Fibroblast of lung (primary cell): ENCODE measurements at places on chromosomes 7 and 10. TPM values are rescaled to one million over a fixed set of nuclear protein-coding genes. Genes with fewer than 3 reads are reported as not detected.
A peak's percentile ranks its signal among the peaks of the same experiment; 100 is the strongest.

Gene SLC26A4
- 0.33 and 0.51 TPM in 2 replicates for polyA plus RNA-seq

Gene EPHB6
- 1.1 and 2.9 TPM in 2 replicates for polyA plus RNA-seq

Gene AP4M1
- 19.6 and 22.1 TPM in 2 replicates for polyA plus RNA-seq

Gene PODXL
- 0.27 and 0.86 TPM in 2 replicates for polyA plus RNA-seq

Gene SPDYE2B
- polyA plus RNA-seq, result not detected in 2 replicates

Gene POLR2J2
- 1.1 and 1.4 TPM in 2 replicates for polyA plus RNA-seq

Gene WBP1L
- 33.7 and 36.8 TPM in 2 replicates for polyA plus RNA-seq

Gene PVRIG
- not detected in 2 replicates for polyA plus RNA-seq

Gene UPK3BL2
- polyA plus RNA-seq, result 1.4 and 1.9 TPM in 2 replicates

Gene ZNF503
- 3.4 and 4.9 TPM in 2 replicates for polyA plus RNA-seq

Gene NXPH1
- polyA plus RNA-seq, result not detected in 2 replicates

GRCh38 chr7:41889472-41889871, 186.6 kb upstream of the INHBA start:
- no peak for DNase-seq

DNA sequence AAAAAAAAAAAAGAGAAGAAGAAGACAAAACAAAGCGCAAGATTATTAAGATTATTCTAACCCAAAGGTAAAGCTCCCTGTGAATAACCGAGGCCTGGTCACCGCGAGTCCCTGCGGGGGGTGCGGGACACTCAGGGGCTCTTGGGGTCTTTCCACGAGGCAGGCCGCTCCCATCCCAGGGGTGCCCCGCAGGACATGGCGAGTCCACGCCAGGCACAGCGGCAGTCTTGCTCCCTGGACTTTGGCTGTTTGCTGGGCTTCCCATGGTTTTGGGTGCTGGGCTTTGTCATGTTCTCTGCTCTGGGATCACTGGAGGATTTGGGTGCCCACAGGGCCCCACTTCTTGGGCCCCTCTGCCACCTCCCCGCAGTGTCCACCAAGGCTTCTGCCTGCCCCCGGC, 137.4 kb upstream of the TCERG1L start:
- no peak for DNase-seq

DNA sequence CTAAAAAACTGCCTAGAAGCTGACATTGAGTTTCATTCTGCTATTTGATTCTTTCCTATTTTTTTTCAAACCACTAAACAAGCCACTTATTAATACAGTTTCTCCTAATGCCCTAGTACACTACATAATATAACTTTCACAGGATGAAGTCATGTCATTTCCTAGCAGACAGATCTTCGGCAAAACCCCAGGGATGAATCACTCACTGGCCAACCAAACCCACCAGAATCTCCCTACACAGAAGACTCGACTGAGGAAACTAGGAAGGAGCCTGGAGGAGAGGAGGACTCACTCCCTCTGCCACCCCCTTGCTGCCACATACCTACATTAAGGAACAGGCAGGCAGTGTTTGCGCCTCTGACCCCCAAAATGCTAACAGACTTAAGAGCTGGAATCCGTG, 33.4 kb downstream of the XPNPEP1 start:
- peak; percentile 82 for DNase-seq

GRCh38 chr10:73997461-73997786, 492 bp upstream of the VCL start:
- no peak for DNase-seq

GRCh38 chr10:77268721-77269120, 368.9 kb downstream of the KCNMA1 start:
- no peak for DNase-seq

GRCh38 chr10:63718006-63718405, 196.8 kb downstream of the REEP3 start:
- DNase-seq, result peak; percentile 18

GRCh38 chr10:35214607-35215020, 88.0 kb downstream of the CREM start:
- no peak for DNase-seq

DNA sequence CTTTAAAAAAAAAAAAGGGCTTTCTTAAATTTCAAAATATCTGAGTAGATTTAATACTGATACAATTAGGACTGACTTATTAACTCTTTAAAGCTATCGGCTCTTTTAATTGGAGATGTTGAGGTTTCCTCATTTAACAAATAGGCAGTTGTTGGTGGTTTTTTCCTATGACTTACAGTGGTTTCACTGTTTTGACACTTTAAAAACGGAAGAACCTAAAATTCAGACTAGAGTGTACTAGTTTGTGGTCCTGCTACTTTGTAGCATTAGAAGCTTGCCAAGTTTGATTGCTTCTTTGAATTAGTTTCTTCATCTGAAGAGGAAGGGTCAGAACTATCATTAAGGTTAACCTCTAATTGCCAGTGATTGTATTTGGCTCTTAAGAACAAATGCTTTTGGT, 27.7 kb downstream of the CUL1 start:
- DNase-seq, result no peak

GRCh38 chr10:34996843-34997242, 93.3 kb downstream of the CUL2 start:
- peak; percentile 31 for DNase-seq

- no peak for DNase-seq
These were observed 29.1 kb upstream of the EFCAB10 start for GRCh38 chr7:105610165-105610930.

GRCh38 chr10:74889662-74889998, 63.2 kb downstream of the KAT6B start:
- DNase-seq, result no peak

DNA sequence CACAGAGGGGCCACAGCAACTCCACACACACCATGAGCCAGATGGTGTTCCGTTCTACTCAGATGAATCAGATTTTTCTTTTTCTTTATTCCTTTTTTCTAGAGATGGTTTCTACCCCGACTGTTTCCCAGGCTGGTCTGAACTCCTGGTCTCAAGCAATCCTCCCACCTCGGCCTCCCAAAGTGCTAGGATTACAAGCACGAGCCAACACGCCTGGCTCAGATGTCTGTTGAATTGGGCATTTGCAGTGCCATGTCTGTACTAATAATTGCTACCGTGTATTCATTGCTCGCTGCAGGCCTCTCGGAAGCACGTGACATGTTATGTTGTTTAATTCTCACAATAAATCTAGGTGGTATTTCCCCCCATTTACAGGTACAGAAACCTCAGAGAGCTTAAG, 67.2 kb downstream of the RABGEF1 start:
- DNase-seq, result no peak

DNA sequence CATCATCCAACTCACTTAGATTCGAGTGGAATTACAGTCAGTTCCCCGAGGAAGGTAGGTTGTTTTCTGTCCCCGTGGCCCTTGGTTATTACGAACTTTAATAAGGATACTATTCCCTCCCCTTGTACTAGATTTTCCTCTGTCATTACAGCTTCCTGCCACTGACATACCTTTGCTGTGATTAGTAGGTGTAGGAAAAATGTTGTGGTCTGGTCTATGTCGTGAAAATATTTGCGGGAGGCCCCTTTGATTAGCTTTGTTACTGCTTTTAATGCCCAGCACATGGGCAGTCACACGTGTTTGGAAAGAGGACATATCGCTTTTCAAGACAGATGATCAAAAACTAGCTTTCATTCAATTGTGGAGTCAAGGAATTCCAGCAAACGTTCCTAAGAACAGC, 92.2 kb downstream of the GATA3 start:
- DNase-seq, result no peak

GRCh38 chr10:97081621-97082235, 104.0 kb downstream of the SLIT1 start:
- DNase-seq, result peak; percentile 59

GRCh38 chr7:106720641-106721040, 59.7 kb upstream of the CCDC71L start:
- no peak for DNase-seq

DNA sequence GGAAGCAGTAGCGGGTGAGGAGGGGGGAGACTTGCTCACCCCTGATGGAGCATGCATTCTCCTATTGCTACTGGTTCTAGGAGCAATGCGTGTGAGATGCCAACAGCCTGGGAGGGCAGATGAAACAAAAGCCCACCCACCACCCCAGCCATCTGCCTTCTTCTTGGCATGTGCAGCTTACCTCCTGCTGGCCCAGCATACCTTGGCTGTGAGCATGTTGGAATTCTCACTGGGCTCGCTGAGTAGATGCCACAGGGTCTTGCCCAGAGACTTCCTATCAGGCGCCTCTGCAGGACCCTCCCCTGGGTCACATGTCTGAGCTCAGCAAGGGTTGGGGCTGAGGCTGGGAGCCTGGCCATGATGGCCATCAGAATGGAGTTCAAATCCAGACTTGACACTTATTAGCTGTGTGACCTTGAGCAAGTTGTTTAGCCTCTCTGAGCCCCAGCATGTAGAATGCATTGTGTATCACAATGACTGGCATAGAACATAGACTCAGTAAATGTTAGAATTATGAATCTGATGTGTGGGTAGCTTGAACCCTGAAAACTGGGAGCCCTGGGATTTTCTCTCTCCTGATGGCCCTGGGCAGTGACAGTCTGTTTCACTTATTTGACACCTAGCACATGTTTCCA, 38.2 kb downstream of the CDH23 start:
- DNase-seq, result no peak

- no peak for DNase-seq
These were observed 176.1 kb downstream of the PRKG1 start for GRCh38 chr10:51250278-51250920.

DNA sequence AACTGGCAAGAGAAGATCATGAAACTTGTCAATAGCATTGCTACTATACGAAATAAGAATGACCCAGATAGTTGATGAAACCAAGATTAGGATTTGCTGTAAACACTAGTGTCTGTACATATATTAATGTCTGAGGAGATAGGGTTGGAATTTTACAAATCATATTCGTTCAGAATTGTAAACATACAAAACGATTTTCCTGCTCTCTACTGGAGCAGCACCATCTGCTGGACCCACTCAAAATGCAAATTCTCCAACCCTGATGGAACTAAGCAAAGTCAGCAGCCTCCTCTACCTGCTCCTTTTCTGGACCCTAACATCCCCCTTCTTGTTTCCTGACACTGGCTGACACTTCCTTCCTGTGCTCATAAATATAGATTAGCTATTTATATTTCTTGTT, 29.4 kb upstream of the SGMS1 start:
- peak; percentile 23 for DNase-seq

- DNase-seq, result peak; percentile 68
These were observed 303.5 kb downstream of the PAXIP1 start for GRCh38 chr7:154699417-154699816.

GRCh38 chr7:52355053-52355452, 680.4 kb upstream of the POM121L12 start:
- DNase-seq, result no peak

- DNase-seq, result no peak
These were observed 14.1 kb downstream of the ATXN7L1 start for GRCh38 chr7:105862276-105862675.

- DNase-seq, result peak; percentile 32
These were observed 17.4 kb downstream of the MTPN start for GRCh38 chr7:135959646-135960363.

- no peak for DNase-seq
These were observed 22.3 kb downstream of the AGK start for GRCh38 chr7:141573511-141573910.

DNA sequence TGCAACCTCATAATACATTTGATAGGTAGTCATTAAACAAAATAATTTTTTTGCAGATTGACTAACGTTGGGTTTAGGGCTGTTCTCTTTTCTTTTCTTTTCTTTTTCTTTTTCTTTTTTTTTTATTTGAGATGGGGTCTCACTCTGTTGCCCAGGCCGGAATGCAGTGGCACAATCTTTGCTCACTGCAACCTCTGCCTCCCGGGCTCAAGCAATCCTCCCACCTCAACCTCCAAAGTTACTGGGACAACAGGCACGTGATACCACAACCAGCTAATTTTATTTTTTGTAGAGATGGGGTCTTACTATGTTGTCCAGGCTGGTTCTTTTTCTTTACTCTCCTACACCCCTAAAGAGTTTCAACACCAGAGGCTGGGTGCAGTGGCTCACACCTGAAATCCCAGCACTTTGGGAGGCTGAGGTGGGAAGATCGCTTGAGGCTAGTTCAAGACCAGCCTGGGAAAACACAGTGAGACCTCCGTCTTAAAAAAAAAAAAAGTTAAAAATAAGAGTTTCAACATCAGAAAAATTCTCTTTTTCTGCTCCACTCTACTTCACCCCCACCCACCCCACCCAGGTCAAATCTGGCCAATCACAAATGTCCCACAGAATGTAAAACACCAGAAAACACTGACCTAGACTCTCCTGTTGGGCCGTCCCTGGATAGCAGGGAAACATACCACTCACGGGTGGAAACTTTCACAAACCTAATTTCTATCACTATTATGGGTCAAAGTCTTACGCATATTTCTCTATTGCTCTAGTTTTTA, 3.0 kb downstream of the HIP1 start:
- no peak for DNase-seq

GRCh38 chr10:6407034-6407721, 172.9 kb downstream of the PRKCQ start:
- no peak for DNase-seq
